ENCODE measurements at places on chromosomes 6 and 20. TPM values are rescaled to one million over a fixed set of nuclear protein-coding genes. Genes with fewer than 3 reads are reported as not detected.

The TINAG gene
- total RNA-seq, result 0.27 TPM

DNA sequence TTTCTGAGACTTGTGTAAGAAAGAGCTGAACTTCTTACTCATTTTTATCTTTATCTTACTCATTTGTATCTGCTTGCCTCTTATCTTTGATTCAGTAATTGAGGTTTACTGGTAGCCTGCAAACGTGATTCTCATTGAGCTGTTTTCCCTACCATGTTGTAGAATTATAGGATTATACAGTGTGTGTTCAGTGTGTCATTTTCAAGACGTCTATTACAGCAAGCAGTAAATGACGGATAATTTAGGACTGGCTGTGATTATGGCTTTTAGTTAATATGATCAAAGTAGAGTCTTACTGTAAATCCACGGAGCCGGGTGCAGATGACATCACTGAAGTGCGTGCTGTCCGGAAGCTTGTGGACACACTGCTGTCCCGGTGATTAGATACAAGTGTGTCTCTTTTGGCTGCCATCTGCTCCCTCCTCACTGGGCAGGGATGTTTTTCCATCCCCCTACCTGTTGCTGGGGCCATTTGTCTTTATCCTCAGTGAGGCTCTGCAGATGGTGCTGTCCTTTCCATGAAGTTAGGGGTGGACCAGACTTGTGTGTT is 6.0 kb downstream of the NELFCD start:
- H3K4me3 ChIP-seq, result no peak overlapping the region
- no peak for DNase-seq
- H3K4me1 ChIP-seq, result peaks cover 37% of the 10 kb centered on the region
- no peak overlapping the region for H3K27ac ChIP-seq
- no peaks in the 10 kb centered on the region for H3K27me3 ChIP-seq

GRCh38 chr6:55669028-55669427 is 90.0 kb upstream of the HMGCLL1 start:
- H3K4me1 ChIP-seq, result no peaks in the 10 kb centered on the region
- H3K27me3 ChIP-seq, result no peaks in the 10 kb centered on the region
- no peaks in the 10 kb centered on the region for H3K36me3 ChIP-seq
- H3K27ac ChIP-seq, result peak overlapping the region; percentile 21

The VNN1 gene
- 0.36 TPM for total RNA-seq

- no peak overlapping the region for H3K4me3 ChIP-seq
- H3K36me3 ChIP-seq, result peaks cover 24% of the 10 kb centered on the region
- H3K4me1 ChIP-seq, result peaks cover 4% of the 10 kb centered on the region
- no peaks in the 10 kb centered on the region for H3K27me3 ChIP-seq
- no peak for DNase-seq
These were observed 37.0 kb downstream of the NDUFAF5 start for GRCh38 chr20:13821876-13822275.

- H3K36me3 ChIP-seq, result no peaks in the 10 kb centered on the region
- no peaks in the 10 kb centered on the region for H3K27me3 ChIP-seq
- DNase-seq, result no peak
- no peak overlapping the region for H3K27ac ChIP-seq
These were observed 2.4 kb downstream of the SLC22A1 start for GRCh38 chr6:160124007-160124406.
